ENCODE measurements at places on chromosomes 11 and 22. TPM values are rescaled to one million over a fixed set of nuclear protein-coding genes. Genes with fewer than 3 reads are reported as not detected.

SLC17A6 gene
- not detected for total RNA-seq

DEUP1 gene
- total RNA-seq: not detected

TP53I11 gene
- total RNA-seq: 266 TPM

CDC45 gene
- not detected for total RNA-seq

SNX32 gene
- total RNA-seq: not detected

All from ascending aorta (tissue), 2 donors.